Hepatic stellate cell (primary cell): ENCODE measurements at places on chromosomes 5 and 9.

DNA sequence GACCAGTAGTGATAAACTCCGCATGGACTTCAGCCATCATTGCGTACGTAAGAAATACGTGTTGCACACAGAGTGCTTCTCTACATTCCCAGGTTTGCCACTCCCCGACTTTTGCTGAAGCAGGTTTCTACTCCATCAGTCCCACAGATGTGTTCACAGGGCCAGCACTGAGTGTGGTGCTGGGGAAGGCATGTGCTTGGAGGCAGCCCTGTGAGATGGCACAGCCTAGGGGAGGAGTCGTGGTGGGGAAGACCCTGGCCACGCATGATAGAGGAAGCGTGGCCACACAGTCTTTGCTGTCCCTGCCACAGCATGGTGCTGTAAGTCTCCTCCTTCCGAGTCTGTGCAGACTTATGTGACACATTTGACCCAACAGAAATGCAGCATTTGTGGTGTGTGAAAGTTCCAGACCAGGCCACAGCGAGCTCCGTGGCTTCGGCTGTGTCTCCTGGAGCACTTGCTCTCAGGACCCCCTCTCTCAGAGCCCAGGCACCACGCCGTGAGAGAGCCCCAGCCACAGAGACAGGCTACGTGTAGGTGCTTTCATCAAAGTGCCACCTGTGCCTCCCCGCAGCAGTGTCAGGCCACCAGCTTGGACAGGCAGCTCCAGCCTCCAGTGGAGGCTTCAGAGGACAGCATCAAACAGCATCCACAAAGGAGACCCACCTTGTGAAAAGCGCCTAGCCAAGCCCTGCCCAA is 197.8 kb downstream of the AUH start:
- DNase-seq, result no peak

DNA sequence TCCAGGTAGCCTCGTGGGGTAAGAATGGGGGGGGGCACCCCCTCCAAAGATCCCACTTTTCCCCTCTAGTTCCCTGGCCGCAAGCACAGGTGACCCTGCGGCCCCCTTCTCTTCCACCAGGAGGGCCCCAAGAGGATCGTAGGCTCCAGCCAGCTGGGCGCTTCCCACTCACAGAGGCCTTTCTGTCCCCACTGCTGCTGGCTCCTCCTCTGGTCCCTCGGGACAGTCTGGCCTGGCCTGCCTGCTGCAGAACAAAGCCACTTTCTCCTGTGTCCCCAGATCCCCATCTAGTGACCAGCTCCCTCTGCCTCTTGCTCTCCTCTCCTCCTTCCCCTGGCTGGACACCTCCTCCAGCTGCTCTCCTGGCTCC is 534 bp upstream of the SAPCD2 start:
- peak; percentile 55 for DNase-seq

DNA sequence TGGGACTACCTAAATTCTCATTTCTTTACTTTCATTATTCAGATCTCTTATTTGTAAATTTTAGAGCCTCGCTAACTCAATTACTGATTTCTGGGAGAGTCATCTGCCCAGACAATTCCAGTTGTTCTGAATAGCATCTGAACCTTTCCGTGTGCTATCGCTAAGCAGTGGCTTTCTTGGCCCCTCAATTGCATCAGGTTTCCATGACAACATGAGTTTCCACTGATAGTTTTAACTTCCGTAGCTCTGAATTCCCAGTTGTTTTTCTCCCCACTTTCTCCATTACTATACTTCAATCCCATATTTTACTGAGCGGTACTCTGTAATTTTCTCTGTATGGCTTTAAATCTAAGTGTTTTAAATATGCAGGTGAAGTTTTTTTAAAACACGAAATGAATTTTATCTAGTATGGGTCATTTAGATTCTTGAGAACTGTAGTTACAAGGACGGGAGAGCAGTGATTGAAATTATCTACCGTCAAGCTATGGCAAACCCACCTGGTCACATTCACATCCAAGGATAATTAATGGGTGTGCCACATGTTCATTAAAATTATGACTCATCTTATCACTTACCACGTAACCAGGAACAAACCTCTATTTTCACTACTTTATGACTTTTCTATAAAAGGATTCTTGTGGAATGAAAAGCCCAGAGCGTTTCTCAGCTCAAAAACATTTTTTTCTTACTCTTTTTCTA is 223.5 kb upstream of the PCSK5 start:
- no peak for DNase-seq

GRCh38 chr5:17004441-17005106 is 68.5 kb upstream of the MYO10 start:
- no peak for DNase-seq

DNA sequence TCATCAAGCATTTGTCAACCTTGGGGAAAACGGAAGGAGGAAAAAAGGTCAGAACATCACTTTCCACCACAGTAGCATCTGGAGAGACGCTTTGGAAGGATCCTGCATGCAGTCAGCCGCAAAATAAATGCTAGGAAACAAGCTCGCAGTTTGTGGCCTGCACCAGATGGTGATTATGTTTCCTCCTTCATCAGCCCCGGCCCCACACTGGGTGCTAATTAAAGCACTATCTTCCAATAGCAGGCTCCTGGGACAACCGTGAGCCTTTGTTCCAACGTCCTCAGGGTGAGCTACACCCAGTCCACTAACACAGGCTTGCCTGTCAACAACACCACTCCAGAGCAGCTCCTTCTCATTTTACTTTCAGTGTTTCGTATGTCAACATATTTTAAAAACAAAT is 64.0 kb downstream of the RNF130 start:
- DNase-seq, result no peak

DNA sequence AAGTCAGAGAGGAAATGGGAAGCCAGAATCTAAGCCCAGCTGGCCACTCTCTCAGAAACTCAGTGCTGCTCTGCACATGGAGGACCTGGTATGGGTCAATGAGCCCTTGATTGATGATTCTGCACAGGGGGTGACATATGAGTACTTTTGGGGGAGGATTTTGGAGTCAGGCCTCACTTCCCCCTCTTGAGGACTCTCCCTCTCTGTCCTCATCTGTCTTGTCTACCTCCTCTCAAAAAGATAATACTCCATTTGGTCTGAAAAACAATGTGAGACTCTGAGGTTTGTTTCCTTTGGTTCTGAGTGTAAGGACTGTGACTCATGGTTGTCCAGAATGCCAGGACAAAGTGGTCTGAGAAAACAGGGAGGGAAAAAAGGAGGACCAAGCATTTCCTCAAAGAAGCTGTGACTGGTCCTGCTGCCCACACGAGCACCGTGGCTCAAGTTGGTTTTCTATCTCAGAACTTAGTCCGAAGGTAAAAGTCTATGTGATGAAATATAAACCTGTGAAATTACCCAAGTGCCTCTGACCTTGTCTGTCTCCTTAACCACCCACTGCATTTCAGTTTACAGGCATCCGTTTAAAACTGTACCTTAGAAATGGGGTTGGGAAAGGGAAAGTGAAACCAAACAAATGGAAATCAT is 11.1 kb downstream of the TTC39B start:
- peak; percentile 71 for DNase-seq

DNA sequence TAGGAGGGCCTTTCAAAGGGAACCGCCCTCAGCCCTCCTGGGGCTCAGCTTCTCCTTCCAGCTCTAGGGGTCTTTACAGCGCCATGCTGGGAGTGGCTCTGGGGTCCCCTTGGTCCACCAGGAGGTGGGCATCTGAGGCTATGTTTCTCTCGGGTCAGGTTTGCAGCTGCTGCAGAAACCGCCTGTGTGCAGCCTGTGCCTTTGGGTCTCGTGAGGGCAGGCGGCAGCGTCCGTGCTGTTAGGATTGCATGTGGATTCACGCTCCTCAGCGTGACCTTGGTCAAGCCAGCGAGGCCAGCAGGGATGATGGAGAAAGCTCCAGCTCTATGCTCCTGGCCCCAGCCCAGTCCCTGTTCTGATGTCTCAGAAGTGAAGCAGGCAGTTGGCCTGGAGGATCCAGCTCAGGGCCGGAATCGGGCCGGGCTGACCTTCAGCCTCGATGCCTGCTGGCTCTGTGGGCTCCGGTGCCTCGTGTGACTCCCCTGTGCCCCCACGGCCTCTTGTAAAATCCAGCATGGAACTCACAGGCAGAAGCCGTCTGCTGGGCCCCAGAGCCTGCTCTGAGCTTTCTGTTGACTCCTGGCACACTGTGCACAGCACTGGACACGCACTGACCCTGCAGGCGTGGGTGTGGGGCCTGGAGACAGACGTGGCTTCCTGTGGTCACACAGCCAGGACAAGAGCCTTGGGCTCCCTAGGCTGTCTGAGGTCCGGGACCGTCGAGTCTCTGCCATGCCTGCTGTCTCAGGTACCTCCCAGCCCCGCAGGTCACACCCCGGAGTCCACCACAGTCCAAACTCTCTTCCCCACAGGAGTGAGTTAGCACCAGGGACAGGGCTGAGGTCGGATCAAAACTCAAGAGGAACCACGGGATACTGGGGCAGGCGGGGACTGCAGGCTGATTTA is 54.3 kb downstream of the TRIP13 start:
- DNase-seq, result no peak

GRCh38 chr9:29691758-29692407 is 2118.6 kb upstream of the C9orf72 start:
- DNase-seq, result peak; percentile 2

- no peak for DNase-seq
Observed at GRCh38 chr9:69678843-69679538, 6.8 kb upstream of the APBA1 start.
